ENCODE measurements at places on chromosomes 1 and 21.

GRCh38 chr1:46960250-46960649, 19.0 kb upstream of the CYP4A11 start:
- DNase-seq: no peak

GRCh38 chr1:13921190-13921589, 221.2 kb downstream of the PRDM2 start:
- no peak for DNase-seq

DNA sequence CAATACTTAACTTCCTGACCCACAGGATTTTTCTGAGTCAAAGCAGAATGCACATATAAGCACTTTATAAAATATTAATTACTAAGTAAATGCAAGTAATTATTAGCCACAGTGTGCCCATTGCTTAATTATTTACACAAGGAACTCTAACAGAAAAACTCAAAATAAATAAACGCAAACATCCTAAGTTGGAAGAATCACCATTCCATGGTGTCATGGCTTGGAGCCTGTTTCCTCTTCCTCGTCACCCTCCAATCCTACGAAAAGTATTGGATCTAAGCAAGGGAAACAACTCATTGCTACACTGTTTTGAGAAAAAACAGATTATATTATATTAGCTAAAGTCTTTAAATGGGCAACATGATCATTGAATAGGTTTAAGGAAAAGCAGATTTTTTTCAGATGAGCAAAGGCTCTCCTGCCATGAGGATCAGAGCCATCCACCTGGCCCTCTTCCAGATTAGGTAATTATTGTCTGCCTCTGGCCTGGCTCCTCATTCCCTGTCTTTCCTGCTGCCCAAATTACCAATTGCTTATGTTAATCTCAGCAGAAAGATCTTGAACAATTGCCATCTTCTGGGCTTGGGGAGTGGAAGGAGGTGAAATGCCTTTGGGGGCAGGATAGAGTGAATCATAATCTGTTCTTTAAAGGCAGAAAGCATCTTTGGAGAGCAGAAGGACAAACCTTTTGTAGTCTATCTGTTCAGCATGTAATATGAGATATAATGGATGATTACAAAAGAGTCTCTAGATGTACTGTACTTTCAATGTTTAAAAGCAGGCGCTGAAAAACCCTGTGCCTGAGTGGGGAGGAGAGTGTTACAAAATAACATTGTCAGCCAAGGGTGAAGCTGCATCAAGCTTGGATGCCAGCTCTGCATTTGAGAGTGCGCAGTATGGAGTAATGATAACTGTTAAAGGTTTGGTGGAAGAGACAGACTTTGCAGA, 121.2 kb downstream of the DUSP10 start:
- peak; percentile 45 for DNase-seq

GRCh38 chr1:169565335-169566271, 20.7 kb downstream of the F5 start:
- DNase-seq: no peak

- no peak for DNase-seq
Observed at GRCh38 chr1:154155251-154155650, 378 bp upstream of the NUP210L start.

GRCh38 chr1:202858789-202859414, 30.0 kb downstream of the RABIF start:
- DNase-seq: no peak

- no peak for DNase-seq
Observed at GRCh38 chr1:222240536-222241181, 307.2 kb downstream of the HHIPL2 start.

DNA sequence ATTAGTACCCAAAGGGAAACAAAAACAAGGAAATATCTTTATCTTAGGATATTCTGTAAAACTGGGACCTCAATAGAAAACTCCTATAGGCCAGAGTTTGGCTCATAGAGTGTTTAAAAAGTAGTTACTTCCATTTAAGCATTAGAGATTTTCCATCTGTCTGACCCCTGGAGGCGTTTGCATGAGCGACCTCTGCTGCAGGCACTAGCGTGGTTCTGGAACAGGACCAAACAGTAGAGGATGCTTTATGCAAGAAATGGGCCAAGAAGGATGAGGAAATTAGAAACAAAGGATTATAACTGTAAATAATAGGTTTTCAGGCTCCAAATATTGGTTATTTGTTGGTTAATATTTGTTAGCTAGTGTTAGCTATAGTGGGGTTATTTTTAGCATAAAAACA, 5.7 kb downstream of the ZBTB40 start:
- no peak for DNase-seq

DNA sequence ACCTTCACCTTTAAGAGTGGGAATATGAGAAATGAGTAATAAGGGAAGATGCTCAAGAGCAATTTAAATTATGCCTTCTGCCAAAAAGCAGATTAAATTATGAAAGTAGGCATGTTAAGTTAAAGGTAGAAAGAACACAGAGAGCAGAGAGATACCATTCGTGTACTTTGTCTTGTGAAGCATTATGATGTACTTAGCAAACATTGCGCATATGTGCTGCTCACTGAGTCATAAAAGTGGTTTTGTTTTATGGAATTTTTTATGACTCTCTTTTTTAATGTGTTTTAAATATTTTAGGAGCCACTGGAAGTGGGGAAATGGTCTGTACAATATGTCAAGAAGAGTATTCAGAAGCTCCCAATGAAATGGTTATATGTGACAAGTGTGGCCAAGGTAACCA, 35.3 kb downstream of the MTF2 start:
- DNase-seq: no peak

DNA sequence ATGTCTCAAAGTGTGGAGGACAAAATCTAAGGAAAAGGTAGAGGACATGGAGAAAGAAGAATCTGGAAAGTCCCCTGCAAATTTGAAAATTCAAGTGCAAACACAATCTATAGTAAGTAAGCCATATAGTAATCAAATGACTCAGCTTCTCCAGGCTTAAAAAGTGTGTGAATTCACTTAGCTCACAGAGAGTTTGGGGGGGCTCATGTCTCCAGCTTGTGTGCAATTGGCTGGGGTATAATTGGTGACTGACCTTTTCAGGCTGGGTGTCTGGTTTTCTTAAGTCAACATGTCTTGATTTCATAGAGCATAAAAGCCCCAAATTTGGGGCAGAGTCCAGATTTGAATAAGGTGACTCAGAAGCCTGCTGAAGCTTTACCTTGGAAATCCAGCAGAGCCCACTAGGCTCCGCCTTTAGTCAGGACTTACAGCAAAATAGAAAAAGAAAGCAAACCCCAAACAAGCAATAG, 8.6 kb downstream of the CLDN14 start:
- no peak for DNase-seq

DNA sequence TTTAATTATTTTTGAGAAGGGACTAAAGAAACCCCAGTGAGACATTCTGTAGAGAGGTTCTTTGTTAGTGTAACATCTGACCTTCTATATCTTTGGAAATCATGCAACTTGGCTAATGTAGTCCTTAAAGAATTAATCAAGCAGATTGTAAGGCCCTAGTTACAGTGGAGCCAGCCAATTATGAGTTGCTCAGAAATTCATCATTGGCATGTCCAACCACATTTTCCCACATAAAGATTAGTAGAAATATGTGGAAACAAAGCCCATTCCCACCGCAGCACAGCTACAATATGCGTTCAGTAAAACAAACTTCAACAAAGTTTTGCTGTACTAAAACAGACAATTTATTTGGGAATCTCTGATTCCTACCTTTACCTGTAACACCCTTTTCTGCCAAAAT, 27.8 kb downstream of the WNT2B start:
- DNase-seq: no peak

GRCh38 chr1:21855257-21856096, 43.4 kb downstream of the LDLRAD2 start:
- no peak for DNase-seq

DNA sequence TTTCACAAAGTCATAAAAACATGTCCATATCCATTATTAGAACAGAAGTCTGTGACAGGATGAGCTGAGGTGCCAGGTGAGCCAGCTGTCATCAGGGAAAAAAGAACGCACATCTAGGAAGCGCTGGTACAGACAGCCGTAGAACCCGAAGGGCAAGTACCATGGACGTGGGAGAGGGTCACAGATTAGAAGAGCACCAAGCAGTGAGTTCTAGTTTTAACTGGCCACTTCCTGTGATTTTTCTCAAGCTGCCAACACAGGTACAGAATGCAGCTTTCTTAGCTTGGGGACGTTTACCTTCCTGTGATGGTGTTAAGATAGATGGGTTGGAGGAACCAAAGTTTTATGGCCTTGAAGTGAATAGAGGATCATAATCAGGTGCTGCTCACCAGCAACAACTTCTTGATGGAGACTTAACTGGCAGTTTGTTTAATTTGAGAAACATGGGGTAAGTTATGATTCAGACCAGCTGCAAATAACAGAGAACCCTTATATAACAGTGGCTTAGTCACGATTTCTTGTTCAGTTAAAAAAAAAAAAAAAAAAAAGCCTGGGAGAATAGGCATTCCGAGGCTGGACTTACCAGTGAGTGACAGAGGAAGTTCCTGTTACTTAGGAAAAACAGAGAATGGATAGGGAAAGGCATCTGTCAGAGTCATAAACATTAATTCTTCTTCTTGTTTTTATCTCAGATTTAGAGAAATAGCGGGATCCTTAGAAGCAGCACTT, 30.9 kb downstream of the AGT start:
- DNase-seq: no peak

DNA sequence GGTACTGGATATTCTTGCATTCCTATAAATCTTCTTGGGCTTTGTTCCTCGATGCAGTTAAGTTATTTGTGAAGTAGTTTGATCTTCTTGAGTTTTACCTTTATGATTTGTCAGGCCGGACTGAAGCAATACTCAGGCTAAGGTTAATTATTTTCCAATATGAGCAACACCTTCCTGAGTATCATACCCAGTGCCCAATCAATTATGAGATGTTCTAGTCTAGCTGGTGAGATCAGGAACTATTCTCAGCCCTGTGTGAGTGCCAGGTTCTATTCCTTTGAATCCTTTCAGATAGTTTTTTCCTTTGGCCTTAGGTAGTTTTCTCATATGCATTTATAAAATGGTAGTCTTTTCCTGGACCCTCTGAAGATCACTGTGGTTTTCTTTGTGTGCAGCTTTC, 92.5 kb downstream of the SCMH1 start:
- no peak for DNase-seq

DNA sequence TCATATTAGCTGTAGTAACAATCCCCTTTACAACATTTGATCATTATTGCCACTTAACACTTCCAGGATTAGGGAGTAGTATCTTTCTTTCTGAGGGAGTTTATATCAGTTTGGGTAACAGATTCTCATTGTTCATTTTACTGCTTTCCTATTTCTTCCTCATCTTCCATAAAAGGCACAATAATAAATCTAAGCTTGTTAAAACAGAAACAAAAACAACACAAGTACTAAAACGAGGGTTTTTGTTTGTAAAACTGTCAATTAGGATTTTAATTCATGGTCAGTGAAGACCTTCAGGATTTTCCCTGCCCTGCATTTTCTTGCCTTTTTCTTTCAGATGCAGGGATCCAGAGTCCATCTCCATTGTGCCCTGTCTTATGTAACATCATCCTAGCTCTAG, 29.5 kb downstream of the TMED5 start:
- DNase-seq: no peak

GRCh38 chr1:173257805-173258204, 50.7 kb upstream of the TNFSF4 start:
- DNase-seq: no peak

DNA sequence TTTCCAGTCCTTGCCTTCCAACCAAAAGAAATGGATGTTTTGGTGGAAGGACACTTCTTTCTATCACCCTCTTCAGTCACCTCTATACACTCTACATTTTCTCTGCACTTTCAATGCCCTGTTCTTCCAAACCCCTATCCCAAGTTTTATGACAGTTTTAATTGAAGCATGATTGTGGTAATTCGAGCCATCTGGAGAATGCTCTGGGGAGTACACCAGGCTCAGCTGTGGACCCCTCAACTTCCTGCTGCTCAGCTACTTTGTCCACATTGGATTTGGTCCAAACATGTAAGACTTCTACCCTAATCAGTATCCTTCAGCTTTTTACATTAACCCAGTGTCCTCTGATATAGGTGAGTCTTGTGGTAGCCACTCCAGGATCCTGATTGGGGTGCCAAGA, 129.6 kb downstream of the SYT2 start:
- DNase-seq: no peak

DNA sequence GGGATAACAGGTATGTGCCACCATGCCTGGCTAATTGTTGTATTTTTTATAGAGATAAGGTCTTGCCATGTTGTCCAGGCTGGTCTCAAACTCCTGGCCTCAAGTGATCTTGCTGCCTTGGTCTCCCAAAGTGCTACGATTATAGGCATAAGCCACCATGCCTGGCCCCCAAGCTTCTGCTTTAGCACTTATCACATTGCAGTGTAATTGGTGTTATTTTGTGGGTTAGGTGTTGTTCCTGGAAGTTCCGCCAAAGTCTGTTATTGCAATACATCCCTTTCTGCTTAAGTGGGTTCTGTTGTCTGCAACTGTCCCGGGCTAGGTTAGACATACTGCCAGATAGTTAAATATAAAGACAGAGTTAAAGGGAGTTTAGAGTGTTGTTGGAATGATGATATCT, 3.4 kb downstream of the ZCCHC17 start:
- DNase-seq: no peak

Measured in NCI-H1092 (cell line).